ENCODE measurements at places on chromosomes 4 and X. TPM values are rescaled to one million over a fixed set of nuclear protein-coding genes. Genes with fewer than 3 reads are reported as not detected.

The KLB gene
- 23.2 TPM for total RNA-seq

The PCDH19 gene
- total RNA-seq, result 1.6 TPM

The DRP2 gene
- total RNA-seq, result under 0.01 TPM

The NOX1 gene
- not detected for total RNA-seq

The ZAR1 gene
- not detected for total RNA-seq

The TMPRSS11E gene
- 1.3 TPM for total RNA-seq

DNA sequence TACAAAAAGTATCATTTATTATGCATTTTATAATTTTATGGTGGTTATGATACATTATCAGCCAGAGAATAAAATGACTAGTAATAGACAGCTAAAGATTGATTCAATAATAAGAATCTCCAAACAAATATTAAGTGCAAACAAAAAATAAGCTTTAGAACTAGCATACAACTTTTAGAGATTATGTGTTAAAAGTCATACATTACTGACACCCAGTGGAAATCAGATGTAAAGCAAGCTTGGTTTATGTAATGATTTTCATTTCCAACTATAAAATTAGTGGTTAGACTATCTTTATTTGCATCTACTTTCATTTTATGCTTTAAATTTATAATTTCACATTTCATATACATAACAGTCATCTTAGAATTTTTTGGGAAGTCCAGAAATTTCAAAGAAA, 57.7 kb downstream of the IL13RA2 start:
- H3K4me3 ChIP-seq, result no peak overlapping the region
- no peak for DNase-seq
- H3K27ac ChIP-seq, result no peak overlapping the region
- no peaks in the 10 kb centered on the region for H3K36me3 ChIP-seq
- H3K27me3 ChIP-seq, result no peaks in the 10 kb centered on the region

DNA sequence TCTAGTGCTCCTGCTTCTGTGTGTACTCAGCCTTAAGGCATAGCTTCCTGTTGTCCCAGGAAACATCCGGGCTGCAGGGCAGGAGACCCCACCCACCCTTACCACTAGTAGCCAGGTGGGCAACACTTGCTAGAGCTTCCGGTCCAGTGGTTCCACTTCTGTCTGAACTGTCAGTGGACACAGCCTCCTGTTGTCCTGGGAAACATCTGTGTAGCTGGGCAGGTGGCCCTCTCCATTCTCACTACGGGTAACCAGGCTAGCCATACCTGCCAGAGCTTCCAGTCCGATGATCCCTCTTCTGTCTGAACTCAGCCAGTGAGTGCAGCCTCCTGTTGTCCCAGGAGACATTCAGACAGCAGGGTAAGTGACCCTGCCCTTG, 372.2 kb downstream of the INPP4B start:
- no peak overlapping the region for H3K4me3 ChIP-seq
- H3K27ac ChIP-seq, result peak overlapping the region; percentile 78
- no peak for DNase-seq
- no peaks in the 10 kb centered on the region for H3K4me1 ChIP-seq

DNA sequence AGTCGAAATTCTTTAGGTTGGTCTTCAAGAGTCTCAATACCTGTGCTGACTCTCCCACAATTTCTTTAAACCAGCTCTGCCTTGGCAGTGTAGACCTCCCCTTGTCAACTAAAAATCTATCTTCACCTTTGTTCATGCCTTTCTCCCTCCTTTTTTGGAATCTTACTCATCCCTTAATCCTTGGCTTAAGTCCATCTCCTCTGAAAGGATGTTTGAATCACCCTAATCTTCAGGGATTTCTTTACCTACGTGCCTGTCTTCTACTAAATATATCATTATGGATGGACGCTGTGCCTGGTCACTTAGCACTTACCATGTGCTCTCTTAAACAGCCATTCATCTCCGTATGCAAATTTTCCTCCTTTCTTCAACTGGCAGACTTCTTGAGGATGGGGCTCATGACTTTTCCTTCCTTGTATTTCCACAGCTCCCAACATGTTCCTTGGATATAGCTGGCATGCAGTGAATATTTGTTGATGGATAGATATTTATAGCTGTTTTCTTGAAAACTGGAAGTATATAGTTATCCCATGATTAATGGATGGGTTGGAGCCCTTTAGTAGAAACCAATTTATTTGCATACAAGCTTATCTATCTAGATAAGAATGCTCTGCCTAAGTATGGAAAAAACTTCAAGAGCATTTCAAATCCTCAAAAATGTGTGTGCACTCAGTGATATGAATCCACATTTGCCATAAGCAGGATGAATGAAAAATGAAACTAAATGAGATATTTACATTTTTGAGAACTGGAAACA, 166.6 kb downstream of the SPRY1 start:
- H3K27ac ChIP-seq, result no peak overlapping the region
- H3K27me3 ChIP-seq, result no peaks in the 10 kb centered on the region
- no peak for DNase-seq

DNA sequence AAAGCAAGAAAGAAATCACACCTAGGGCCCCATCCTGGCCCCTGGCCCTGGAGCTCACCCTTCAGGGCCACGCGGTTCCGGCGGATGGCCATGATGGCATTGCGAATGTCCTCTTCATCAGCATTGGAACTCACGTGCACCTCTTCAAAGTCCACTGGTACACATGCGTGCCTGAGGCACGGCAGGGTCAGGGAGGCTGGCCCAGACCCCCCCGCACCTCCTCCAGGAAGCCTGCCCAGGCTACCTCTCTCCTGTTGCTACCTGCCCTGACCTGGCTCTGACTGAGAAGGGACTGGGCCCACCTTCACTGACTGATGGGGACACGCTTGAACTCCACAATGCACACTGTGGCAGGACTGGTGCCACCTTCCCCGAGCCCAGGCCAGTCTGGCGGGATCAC, 4.5 kb downstream of the IDH3G start:
- H3K4me1 ChIP-seq, result no peaks in the 10 kb centered on the region
- H3K27me3 ChIP-seq, result no peaks in the 10 kb centered on the region
- no peaks in the 10 kb centered on the region for H3K36me3 ChIP-seq
- no peak for DNase-seq
- no peak overlapping the region for H3K4me3 ChIP-seq
- H3K27ac ChIP-seq, result no peak overlapping the region

DNA sequence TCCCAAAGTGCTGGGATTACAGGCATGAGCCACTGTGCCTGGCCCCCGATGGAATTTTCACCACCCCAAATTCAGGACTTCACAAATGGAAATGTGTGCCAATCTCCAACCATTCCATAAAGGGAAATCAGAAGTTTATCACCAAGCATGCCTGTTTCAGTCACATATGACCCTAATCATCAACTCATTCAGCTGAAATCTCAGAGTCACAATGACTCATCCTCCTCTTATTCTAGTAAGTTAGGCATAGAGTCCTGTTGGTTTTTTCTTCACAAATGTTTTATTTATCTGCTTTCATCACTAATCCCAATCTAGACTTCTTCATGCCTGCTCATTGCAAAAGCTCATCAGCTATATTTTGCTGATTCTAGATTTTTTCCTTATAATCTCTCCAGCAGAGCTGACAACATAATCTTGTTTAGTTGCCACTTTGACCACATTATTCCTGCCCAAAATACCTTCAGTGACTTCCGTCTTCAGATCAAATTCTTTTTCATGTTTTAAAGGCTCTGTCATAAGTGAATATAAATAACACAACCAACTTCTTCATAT, 83.3 kb downstream of the SLC7A11 start:
- no peak for DNase-seq
- no peaks in the 10 kb centered on the region for H3K36me3 ChIP-seq
- H3K4me3 ChIP-seq, result no peak overlapping the region
- no peak overlapping the region for H3K27ac ChIP-seq
- no peaks in the 10 kb centered on the region for H3K4me1 ChIP-seq

DNA sequence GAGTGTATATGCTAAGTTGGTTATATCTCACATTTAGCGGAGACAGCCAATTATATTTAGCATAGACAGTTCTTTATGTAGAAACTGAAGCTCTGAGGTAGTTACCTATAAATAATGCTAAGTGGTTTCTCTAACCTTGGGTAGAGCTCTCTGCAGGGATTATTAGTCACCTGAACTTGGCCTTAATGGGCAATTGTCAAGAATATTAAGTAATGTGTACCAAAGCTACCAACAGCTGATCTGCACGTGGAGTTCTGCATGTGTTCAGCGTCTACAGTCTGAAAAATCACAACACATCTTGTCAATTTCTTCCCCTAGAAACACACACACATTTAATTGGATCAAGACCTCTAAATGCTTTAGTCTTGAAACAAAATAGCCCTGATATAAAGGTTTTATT, 740.6 kb upstream of the FAM241A start:
- H3K4me3 ChIP-seq, result no peak overlapping the region
- H3K36me3 ChIP-seq, result no peaks in the 10 kb centered on the region
- H3K27me3 ChIP-seq, result no peaks in the 10 kb centered on the region
- DNase-seq, result no peak
- no peaks in the 10 kb centered on the region for H3K4me1 ChIP-seq
- no peak overlapping the region for H3K27ac ChIP-seq

DNA sequence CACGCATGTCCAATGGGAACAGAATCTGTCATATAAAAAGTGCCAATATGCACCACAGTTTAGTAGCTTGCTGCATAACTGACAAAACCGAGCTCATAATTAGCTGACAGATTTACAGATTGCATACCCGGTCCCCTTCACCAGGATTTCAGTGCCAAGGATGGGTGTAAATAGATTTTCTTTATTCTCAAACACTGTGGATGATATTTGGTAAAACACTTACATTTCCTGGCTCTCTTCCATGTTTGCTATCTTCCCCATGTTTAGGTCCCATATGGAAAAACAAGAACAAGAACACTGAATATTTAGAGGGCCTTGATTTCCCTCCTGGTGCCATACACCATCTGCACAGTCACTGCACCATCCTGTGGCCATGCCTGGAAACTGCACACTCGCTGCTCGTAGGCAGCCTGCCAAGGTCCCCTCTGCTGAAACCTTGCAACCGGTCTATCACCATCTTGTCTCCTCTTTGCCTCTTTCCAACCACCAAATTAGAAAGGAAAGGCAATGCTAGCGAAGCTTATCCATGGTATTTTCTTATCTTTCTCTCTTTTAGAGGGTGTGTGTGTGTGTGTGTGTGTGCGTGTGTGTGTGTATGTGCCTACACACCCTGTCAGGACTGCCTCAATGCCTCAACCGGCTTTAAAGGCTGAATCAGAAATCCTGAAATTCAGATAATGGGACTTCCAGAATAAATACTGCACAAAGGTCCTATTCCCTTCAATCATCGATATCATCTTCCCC, 124.2 kb upstream of the MBNL3 start:
- H3K4me1 ChIP-seq, result no peaks in the 10 kb centered on the region
- H3K4me3 ChIP-seq, result no peak overlapping the region
- DNase-seq, result no peak
- peaks cover 48% of the 10 kb centered on the region for H3K27me3 ChIP-seq
- no peaks in the 10 kb centered on the region for H3K36me3 ChIP-seq

GRCh38 chrX:68415316-68415715, 18.0 kb downstream of the OPHN1 start:
- DNase-seq, result no peak
- no peaks in the 10 kb centered on the region for H3K27me3 ChIP-seq
- H3K4me1 ChIP-seq, result peaks cover 4% of the 10 kb centered on the region

GRCh38 chr4:74037076-74037955, 1.2 kb downstream of the CXCL3 start:
- H3K36me3 ChIP-seq, result no peaks in the 10 kb centered on the region
- peak overlapping the region; percentile 75 for H3K4me3 ChIP-seq
- no peak for DNase-seq
- no peaks in the 10 kb centered on the region for H3K27me3 ChIP-seq
- H3K4me1 ChIP-seq, result no peaks in the 10 kb centered on the region

DNA sequence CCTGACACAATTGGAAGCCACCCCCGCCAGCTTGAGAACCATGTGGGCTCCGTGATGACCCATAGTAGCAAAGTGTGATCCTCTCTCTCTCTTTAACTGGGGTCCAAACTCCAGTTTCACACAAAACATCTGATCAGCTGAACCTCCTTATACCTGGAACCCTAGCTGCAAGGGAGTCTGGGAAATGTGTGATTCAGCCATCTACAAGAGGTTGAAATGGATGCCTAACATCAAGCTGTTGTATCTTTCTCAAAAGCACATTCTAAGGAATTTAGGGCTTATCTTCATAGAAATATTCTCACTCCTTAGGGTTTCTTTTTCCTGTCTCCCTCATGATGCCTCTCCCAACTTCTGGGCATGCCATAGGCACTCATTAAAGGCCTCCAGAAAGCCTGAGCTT, 126.0 kb downstream of the BCOR start:
- H3K4me1 ChIP-seq, result no peaks in the 10 kb centered on the region
- H3K4me3 ChIP-seq, result no peak overlapping the region
- no peak overlapping the region for H3K27ac ChIP-seq
- no peaks in the 10 kb centered on the region for H3K36me3 ChIP-seq
- H3K27me3 ChIP-seq, result no peaks in the 10 kb centered on the region

Data from breast epithelium (tissue), 4 donors.